Stimulated activated CD4-positive, alpha-beta T cell treated with anti-CD3 and anti-CD28 coated beads, Interleukin-1b, Interleukin-23, amount 100 ng/mL, for 1 hour (primary cell): ENCODE measurements at places on chromosomes 5 and 9.

DNA sequence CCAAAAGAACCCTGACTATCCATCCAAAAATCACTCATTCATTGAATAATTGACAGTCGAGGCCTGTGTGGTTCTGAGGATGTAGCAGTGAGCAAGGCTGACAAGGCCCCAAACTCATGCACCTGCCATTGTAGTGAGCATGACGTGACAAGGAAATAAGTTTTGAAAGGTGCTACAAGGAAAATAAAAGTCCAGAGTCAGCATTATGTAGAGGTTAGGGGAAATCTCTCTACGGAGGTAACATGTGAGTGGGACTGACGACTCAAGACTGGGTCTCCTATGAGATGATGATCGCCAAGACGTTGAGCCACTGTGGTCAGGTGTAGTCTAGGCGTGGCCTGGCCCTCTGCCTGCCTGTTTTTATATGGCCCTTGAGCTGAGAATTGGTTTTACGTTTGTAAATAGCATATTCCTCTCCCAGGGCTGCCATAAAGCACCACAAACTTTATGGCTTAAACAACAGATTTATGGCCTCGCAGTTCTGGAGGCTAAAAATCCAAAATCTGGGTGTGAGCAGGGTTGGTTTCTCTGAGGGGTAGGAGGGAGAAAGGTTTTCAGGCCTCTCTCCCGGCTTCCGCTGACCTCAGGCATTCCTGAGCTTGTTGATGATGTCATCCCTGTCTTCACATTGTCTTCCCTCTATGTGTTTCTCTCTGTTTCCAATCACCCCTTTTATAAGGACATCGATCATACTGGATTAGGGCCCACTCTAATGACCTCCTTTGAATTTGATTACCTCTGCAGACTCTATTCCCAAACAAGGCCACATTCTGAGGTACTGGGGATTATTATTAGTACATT, 206.4 kb upstream of the EGFLAM start:
- DNase-seq = no peak

- DNase-seq = no peak
These were observed 165.2 kb downstream of the ROR2 start for GRCh38 chr9:91784673-91785446.

DNA sequence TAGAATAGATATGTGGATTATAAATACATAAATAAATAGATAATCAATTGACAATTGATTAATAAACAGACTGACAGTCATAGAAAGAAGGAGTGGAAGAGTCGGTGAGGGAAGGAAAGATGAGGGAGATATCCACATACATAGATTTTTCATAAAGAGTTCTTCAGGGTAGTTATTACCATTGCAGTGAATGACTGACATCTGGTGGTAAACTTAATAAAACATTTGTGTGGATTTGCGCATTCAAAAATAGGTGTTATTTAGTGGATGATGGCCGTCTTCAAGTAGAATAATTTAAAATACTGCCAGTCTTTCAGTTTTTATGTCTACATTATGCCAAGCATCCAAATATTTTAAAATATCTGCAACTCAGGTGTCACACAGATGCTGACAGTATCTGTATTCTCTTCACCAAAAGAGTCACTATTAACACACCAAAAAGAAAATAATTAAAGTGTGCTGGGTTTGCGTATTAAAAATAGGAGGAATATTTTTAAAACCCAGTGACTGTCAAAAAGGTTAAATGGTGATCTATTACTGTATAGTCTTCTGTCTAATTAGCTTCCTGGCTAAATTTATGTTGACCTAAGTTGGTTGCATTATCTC, 78.8 kb downstream of the GIN1 start:
- DNase-seq = no peak

- DNase-seq = no peak
These were observed 7.8 kb downstream of the FBXW5 start for GRCh38 chr9:136936645-136937170.

DNA sequence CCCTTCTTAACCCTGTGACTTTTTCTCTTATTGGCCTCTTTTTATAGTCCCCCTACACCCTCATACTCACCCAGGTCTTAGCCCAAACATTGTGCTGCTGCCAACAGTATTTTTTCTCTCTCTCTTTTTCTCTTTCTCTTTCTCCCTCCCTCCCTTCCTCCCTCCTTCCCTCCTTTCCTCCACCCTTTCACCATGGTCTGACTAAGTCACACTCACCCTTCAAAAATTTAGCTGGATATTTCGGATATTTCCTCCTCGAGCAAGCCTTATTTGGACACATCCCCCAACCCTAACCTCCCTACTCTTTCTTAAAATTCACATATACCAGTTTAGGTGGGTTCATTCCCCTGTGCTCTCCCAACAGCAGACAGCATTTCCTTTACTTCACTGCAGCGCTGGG, 64.7 kb downstream of the FGF1 start:
- no peak for DNase-seq

- no peak for DNase-seq
These were observed 143.1 kb downstream of the GAPVD1 start for GRCh38 chr9:125404733-125405132.
